Kasumi-1 (cell line): ENCODE measurements at places on chromosomes 7 and 10.
A peak's percentile ranks its signal among the peaks of the same experiment; 100 is the strongest.

DNA sequence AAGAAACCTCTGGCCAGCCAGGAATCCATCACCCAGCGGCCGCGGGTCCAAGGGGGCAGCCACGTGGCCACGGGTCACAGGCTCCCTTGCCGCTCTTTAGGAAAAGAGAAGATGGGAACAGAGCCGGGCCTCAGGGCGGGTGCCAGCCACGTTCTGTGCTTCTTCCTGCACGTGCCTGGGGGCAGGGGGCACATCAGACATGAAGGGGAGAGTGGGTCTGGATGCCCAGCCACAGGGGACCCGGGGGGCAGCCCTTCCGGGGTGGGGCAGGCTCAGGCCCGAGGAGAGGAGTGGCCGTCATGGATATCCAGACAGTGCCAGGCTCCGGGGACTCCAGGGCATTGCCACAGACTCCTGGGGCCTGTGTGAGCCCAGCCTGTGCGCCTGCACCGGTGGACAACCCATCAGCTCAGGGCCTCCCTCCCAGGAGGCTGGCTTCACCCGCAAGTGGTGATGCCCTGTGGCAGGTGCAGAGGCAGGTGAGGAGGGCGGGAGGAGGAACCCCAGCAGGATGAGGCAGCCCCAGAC lies 31.0 kb upstream of the ADGRA1 start:
- no peak for DNase-seq

DNA sequence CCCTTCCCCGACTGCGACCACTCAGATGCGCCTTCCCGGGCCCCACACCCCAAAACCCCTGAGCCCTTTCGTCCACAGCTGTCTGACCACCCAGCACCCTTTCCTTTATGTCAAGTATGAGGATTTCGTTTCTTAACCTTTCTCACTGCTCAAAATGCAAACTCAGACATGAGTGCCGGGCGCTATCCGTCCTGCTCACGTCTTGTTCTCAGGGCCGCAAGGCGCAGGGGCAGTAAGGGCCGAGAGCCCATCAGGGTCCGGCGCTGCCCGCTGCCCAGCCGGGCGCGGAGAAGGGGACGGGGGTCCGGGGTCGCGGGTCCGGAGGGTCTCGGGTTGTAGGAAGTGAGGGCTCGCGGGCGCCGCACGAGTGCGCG lies 670 bp upstream of the RBM33 start:
- peak; percentile 43 for DNase-seq

GRCh38 chr7:133794479-133794878 lies 332.7 kb upstream of the LRGUK start:
- DNase-seq, result peak; percentile 6

DNA sequence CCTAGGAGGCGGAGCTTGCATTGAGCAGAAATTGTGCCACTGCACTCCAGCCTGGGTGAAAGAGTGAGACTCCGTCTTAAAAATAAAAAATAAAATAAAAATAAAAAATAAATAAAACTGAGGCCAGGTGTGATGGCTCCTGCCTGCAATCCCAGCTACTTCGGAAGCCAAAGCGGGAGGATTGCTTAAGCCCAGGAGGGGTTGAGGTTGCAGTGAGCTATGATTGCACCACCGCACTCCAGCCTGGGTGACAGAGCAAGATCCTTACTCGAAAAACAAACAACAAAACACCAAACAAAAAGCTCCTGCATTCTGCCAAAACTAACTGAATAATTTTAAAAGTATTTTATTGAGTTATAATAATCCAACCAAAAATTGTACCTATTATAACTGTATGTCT lies 36.2 kb downstream of the AGAP4 start:
- no peak for DNase-seq

DNA sequence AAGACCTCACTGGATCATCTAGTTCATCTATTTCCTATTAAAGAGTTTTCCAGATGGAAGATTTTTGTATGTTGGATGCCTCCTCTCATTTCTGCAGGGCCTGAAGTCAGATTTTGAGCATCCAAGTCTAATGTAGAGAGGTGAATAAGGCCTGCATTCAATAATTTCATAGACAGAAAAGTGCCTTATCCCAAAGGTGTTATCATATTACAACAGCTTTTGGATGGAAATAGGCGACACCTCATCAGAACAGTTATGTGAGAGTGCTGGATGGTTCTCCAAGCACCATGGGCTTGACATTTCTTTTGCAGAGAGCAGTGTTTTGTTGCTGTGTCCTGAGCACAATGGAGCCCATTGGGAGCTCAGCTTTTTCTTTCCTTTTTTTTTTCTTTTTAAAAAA lies 162.4 kb upstream of the MEOX2 start:
- no peak for DNase-seq

DNA sequence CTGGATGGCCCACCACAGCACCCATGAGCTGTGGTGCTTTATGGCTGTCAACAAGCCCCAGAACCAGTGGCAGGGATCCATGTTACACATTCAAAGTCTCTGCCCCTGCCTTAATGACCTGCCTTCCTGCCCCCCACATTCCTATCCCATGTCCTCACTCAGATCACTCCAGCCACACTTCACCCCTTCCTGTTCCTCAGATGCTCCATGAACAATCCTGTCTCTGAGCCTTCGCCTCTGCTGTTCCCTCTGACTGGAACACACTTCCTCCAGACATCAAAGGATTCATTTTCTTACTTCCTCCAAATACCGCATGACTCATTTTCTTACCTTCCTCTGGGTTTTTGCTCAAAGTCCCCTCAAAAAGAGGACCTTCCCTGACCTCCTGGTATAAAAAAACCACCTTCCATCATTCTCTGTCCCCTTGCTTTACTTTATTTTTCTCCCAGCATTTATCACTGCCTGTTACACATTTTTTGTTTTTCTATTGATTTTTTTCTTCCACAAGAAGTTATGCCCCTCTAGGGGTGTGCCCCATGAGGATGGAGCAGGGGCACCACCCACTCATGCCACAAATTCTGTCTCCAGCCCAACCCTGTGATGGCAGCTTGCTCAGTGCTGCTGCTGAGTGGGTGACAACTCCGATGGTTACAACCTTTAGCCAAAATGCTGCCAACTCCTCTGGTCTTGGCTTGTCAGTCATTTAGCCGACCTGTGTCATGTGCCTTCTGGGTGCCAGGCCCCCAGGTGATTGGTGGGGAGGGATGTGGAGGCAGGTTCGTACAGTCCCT lies 18.2 kb downstream of the COL13A1 start:
- DNase-seq, result peak; percentile 35

GRCh38 chr7:35617041-35617440 lies 77.9 kb downstream of the HERPUD2 start:
- no peak for DNase-seq

DNA sequence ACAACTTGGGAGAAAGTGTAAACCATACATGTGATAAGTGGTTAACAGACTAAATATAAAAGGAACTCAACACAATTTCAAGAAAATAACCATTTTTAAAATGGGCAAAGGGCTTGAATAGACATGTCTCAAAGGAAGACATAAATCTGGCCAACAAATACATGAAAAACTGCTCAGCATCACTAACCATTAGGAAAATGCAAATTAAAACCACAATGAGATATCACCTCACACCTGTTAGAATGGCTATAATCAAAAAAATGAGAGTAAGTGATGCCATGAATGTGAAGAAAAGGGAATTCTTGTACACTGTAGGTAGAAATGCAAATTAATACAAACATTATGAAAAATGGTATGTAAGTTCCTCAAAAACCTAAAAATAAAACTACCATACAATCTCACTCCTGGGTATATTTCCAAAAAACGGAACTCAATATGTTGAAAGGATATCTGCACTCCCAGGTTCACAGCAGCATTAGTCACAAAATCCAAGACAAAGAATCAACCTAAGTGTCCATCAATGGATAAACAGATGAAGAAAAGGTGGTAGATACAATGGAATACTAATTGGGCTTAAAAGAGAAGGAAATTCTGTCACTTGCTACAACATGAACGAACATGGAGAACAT lies 5.6 kb downstream of the SNX13 start:
- DNase-seq, result peak; percentile 14

- no peak for DNase-seq
These were observed 16.1 kb upstream of the PIK3CG start for GRCh38 chr7:106848851-106849442.

GRCh38 chr7:69349291-69349690 lies 249.0 kb upstream of the AUTS2 start:
- no peak for DNase-seq

DNA sequence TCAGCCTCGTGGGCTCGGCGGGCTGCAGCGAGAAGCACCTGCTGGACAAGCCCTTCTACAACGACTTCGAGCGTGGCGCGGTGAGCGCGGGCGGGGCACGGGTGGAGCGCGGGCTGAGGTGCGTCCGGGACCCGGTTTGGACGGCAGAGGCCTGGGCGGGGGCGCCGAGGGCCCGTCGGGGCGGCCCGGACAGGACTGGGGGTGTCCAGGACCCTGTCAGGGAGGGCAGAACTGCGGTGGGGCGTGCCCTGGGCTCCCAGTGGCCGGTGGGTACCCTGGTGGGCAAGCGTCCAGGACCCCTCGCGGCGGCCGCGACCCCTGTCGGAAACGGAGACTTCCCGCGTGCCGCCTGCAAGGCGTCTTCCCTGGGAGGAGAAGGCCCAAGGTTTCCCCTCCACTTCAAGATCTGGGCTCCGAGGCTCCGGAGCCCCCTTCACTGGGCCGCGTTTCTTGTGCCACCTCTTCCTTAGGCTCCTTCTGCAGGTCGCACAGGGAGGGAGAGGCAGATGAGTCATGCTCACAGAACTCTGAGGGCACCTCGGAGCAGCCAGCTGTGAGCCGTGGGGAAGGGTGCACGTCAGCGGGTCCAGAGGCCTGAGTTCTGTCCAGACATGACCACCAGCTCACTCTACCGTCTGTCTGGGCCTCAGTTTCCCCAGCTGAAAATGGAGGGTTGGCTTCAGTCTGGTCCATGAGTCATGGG lies 485 bp downstream of the ALOX5 start:
- DNase-seq, result peak; percentile 49

GRCh38 chr10:123858907-123859652 lies 32.5 kb downstream of the CPXM2 start:
- no peak for DNase-seq

DNA sequence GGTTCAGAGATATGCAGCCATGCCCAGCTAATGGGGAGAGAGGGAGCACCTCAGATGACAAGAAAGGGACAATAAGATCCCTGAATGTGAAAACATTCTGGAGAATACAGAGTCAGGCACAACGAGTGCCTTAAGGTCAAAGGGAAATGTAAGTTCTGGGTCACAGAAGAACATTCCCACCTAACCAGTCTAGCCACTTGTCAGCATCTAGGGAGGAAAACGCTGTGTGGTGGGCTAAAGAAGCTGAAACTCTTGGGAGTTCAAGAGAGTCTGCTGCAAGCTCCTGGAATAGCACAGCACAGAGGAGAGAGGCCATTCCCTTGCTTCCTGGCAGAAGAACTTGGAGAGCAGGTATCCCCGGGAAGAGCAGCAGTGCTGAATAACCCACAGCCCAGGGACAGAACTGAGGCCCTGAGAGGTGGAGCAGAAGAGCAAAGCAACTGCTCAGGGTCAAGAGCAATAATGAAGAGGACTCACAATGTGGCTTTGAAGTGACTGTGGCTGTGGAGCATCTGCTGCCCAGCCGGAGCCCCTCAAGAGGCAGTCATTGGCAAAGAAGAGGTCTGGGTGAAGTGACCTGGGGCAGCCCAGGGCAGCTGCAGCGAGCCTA lies 182.3 kb downstream of the NPSR1 start:
- DNase-seq, result no peak

DNA sequence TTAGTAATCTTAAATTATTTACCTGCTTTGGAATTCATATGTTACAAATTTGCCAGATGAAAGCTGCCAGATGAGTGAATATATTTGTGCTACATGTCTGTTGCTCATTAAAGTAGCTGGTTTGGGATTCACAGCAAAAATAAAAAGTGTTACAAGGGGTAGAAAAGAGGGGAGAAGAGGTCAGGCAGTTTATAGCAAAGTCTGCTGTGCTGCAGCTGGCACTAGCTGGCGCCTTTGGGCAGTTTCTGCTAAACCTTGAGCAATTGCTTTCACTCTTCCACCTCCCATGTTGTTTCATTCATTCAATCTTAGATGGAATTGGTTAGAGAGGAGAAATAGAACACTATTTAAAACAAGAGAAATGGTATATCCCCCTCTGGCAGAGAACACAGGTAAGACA lies 404.1 kb upstream of the LRGUK start:
- no peak for DNase-seq

DNA sequence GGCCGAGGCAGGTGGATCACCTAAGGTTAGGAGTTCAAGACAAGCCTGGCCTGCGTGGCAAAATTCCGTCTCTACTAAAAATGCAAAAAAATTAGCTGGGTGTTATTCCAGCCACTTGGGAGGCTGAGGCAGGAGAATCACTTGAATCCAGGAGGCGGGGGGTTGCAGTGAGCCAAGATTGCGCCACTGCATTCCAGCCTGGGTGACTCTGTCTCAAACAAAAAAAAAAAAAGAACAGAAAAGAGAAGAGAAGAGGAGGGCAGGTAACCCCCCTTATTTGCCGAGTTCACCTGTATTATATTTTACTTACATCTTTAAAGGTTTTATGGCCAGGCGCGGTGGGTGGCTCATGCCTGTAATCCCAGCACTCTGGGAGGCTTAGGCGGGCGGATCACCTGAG lies 91.7 kb downstream of the RNF216 start:
- no peak for DNase-seq

DNA sequence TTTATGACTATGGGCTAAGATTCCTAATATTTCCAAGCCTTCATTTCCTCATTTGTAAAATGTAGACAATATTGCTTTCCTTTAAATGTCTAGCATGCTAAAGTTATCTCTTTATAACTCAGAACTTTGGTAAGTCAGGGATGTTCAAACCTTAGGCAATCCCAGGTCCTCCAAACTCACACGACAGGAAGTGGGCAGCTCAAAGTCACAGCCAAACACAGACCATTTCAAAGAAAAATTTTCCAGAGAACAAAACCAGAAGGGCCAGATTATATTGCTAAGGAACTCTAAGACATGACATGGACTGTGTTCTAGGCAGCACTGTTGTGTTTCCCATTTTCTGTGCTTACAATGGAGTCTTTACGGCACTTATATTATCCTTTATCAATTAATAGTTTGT lies 87.8 kb upstream of the DYNC1I1 start:
- DNase-seq, result no peak

- no peak for DNase-seq
These were observed 63.9 kb downstream of the CCDC71L start for GRCh38 chr7:106597014-106597413.

- peak; percentile 61 for DNase-seq
These were observed 91.4 kb downstream of the PPP1R3C start for GRCh38 chr10:91541481-91541880.

GRCh38 chr7:17434191-17434590 lies 135.7 kb downstream of the AHR start:
- DNase-seq, result no peak

- no peak for DNase-seq
These were observed 134.4 kb upstream of the FAM3C start for GRCh38 chr7:121530227-121531174.
